ENCODE measurements at places on chromosomes 16 and 17.

DNA sequence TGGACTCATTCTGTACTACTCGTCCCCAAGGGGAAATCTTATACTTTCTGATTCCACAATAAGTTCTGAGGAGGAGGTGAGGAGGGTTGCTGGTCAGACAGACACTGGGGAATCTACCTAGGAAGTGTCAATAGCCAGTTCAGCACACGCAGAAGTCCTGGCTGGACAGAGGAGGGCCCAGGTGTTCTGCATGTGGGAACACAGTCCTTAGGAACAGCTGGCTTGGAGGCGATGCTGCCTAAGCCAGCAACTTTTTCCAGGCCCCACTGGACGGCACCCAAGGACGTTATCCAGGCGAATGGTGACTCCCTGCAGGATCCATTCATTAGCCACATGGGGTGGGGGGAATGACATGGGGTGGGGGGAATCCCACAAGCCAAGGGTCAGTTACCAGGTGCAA lies 29.9 kb upstream of the WFIKKN2 start:
- no peak for DNase-seq

DNA sequence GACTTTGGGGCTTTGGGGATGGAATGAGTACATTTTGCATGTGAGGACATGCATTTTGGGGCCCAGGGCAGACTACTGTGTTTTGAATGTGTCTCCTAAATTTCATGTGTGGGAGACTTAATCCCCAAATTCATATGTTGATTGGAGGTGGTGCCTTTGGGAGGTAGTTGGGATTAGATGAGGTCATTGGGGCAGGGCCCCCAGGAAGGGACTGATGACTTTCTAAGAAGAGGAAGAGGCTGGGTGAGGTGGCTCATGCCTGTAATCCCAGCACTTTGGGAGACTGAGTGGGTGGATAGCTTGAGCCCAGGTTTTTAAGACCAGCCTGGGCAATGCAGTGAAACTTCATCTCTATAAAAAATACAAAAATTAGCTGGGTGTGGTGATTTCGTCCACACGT lies 42.8 kb upstream of the RAI1 start:
- no peak for DNase-seq

DNA sequence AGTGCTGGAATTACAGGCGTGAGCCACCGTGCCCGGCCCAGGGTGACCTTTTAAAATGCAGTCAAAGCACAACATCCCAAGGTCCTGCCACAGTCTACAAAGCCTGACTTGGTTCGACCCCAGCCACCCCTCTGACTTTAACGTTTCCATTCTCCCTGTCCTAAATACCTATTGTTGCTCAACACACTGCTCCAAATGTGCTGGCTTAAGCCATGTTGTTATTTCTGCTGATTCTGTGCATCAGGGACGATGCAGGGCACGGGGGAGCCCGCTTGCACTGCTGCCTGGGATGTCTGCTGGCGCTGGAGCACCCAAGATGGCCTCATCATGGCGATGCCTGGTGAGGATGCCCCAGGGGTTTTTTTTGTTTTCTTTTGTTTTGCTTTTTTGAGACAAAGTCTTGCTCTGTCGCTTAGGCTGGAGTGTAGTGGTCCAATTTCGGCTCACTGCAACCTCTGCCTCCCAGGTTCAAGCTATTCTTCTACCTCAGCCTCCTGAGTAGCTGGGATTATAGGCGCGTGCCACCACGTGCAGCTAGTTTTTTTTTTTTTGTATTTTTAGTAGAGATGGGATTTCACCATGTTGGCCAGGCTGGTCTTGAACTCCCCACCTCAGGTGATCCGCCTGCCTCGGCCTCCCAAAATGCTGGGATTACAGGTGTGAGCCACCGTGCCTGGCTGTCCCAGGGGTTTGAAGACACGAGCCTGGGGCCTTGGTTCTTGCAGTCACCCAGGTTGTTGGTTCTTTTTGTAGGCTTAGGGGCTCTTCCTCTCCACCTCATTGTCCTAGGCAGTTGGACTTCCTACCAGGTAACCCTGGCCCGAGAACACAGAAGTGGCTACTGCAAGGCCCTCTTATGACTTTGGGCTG lies 22.9 kb downstream of the TMC7 start:
- DNase-seq: no peak

GRCh38 chr17:52686140-52686539 lies 527.6 kb upstream of the CA10 start:
- no peak for DNase-seq

GRCh38 chr17:82723169-82723807 lies 6.8 kb downstream of the FN3KRP start:
- DNase-seq: no peak

Data from midbrain (tissue), 1 donor.